ENCODE measurements at places on chromosomes 7 and 10. TPM values are rescaled to one million over a fixed set of nuclear protein-coding genes. Genes with fewer than 3 reads are reported as not detected.

- DNase-seq = no peak
Measured at GRCh38 chr7:110675383-110676103, 415.4 kb upstream of the LRRN3 start.

PTPRN2 gene
- 0.80 TPM for total RNA-seq

DNA sequence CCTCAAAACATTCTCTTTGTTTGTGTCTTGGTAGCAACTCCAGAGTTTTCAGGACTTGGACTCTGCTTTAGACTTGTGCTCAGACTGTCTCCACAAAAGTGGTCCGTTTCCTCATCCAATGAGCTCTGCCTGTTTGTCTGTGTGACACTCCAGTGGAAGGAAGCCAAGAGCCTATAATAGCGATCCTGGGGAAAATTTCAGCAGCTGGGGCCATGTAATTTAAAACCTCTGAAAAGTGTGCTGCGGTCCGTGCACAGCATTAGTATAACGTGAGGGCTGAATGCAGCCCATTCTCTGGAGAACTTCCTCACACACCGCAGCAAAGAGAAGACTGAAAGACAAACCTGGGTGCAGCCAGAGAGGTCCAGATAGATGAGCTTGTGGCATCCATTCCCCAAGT is at the start of gene LRRC17:
LRRC17 (plus strand) TSS at position 259 of the 400 bp plus-strand sequence. CDS start 20,914 bp downstream, outside the sequence.
- no peak for DNase-seq

- no peak for DNase-seq
Measured at GRCh38 chr10:120873741-120874140, 22.6 kb downstream of the WDR11 start.

DHX32 gene
- total RNA-seq = 43.8 TPM

UTF1 gene
- total RNA-seq = 8.8 TPM
